ENCODE measurements at places on chromosomes 7 and 10.

GRCh38 chr7:100908512-100908911 lies 12.8 kb upstream of the ACHE start:
- no peak for DNase-seq

GRCh38 chr7:27171637-27172314 lies 2.3 kb downstream of the HOXA10 start:
- DNase-seq: no peak

- no peak for DNase-seq
Observed at GRCh38 chr7:121525155-121525819, 129.2 kb upstream of the FAM3C start.

DNA sequence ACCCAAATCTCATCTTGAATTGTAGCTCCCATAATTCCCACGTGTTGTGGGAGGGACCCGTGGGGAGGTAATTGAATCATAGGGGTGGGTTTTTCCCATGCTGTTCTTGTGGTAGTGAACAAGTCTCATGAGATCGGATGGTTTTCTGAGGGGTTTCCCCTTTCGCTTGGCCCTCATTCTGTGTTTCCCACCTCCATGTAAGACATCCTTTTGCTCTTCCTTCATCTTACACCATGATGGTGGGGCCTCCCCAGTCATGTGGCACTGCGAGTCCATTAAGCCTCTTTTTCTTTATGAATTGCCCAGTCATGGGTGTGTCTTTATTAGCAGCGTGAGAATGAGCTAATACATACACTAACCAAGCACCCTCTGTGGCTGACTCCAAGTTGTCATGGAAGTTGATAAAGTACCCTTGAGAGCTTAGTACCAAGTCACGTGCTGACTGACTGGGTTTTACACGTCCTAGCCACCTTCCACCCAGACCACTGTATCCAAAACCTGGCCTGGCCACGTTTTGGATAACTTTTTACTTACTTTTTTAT lies 614.4 kb downstream of the SDK1 start:
- DNase-seq: no peak

All from right lung (tissue), 10 donors.